CD4-positive, alpha-beta T cell treated with Interleukin-2 at 100 ng/mL for 4 hours (primary cell): ENCODE measurements at places on chromosomes 4 and X.

- no peak for DNase-seq
Observed at GRCh38 chr4:38870098-38870808, 2.6 kb downstream of the FAM114A1 start.

DNA sequence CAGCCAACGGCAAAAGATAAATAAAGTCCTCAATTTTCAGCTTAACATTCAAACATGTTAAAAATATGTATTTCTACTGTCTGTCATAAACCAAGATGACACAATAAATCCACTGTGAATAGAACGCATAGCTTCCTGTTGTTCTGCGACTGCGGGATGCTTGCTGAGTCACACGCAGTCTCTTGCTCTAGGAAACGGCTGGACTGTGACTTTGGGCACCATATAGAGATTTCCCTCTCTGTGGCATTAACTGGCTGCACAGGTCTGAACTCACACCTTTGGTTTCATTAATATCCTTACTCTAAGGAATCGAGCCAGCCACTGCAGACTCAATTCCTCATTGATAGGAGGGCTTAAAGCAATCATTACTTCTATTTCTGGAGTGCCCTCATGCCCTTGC lies 8.4 kb downstream of the BEND4 start:
- no peak for DNase-seq

GRCh38 chr4:94623126-94623911 lies 134.4 kb upstream of the BMPR1B start:
- no peak for DNase-seq

- peak; percentile 86 for DNase-seq
Observed at GRCh38 chr4:98929341-98930267, 671 bp upstream of the EIF4E start.

DNA sequence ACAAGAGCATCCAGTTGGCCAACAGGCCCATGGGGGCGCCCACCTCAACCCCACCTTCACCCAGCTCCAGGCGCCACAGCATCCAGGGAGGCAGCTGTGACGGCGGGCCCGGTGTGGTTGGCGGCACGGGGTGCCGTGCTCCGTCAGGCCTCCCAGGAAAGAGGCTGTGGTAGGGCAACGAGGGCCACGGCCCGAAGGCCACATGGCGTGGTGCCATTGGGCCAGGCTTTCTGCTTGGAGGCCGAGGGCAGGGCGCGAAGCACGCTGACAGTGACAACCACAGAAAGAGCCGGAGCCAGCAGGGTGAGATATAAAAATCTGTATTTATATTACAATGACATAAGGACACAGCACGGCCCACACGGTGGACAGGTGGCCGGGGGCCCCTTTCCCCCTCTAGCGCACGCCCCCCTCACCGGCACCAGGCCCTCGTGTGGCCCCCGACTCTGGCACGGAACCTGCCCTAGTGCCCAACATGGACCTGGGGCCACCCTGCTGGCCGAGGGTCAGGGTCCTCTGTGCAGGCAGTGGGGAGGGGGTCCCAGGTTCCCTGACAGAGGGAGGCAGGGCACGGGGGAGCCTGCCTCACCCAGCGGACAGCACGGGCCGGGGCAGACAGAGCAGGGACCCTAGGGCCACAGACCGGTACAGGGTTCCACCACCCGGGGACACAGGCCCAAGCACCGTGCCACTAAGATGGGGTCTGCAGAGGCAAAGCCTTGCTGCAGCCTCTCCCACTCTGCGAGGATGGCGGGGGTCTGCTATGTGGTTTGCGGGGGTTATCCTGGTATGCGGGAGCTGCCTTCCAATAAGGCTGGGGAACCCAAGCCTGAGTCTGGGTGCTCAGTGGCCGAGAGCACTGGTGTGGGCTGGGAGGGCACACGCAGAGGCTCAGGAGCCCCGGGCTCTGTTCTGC lies 5.5 kb upstream of the HAUS3 start:
- DNase-seq: no peak

DNA sequence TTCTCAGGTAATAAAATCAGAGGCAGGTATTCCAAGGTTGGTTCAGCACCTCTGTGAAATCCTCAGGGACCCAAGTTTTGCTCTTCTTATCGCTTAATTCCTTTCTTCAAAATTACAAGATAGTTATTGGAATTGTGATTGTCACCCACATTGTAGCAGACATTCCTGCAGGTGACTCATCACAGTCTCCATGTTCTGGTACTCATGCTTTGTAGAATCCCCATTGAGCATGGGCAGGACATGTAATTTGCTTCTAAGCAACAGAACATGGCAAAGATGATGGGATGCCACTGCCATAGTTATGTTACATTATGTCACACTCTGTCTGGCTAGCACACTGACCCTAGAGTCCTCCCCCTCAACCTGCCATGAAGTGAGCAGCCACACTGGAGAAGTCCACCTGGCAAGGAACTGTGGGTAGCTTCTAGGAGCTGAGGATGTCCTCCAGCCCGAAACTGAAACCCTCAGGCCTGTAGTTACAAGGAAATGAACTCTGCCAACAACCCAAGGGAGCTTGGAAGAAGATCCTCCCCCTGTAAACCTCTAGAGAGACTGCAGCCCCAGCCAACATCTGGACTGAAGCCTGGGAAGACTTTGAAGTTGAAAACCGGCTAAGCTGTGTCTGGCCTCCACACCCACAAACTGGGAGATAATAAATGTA lies 58.3 kb upstream of the GUCY1A1 start:
- DNase-seq: no peak

GRCh38 chr4:138669479-138670315 lies 345.9 kb upstream of the NOCT start:
- DNase-seq: no peak

GRCh38 chr4:153579410-153579809 lies 104.7 kb upstream of the TLR2 start:
- no peak for DNase-seq

DNA sequence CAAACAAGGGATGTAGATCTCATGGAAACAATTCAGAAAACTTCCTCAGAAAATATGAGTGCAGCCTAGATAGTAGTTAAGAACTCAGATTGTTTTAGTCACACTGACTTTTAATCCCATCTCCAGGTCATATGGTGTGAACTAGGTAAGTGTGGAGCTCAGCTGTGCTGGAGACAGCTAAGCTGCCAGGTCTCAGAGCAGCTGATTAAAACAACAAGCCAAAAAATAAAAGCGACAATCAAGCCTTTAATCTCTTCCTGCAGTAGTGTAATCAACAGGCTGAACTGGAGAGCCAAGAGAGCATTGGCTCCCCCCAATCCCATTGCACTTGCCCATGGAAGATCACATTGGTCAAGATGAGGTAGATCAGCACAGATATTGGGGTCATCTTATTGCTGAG lies 98.3 kb upstream of the ATOH1 start:
- no peak for DNase-seq
